ENCODE measurements at places on chromosomes 16 and 17.

GRCh38 chr16:27434141-27435051, 32.4 kb downstream of the IL21R start:
- DNase-seq = no peak

DNA sequence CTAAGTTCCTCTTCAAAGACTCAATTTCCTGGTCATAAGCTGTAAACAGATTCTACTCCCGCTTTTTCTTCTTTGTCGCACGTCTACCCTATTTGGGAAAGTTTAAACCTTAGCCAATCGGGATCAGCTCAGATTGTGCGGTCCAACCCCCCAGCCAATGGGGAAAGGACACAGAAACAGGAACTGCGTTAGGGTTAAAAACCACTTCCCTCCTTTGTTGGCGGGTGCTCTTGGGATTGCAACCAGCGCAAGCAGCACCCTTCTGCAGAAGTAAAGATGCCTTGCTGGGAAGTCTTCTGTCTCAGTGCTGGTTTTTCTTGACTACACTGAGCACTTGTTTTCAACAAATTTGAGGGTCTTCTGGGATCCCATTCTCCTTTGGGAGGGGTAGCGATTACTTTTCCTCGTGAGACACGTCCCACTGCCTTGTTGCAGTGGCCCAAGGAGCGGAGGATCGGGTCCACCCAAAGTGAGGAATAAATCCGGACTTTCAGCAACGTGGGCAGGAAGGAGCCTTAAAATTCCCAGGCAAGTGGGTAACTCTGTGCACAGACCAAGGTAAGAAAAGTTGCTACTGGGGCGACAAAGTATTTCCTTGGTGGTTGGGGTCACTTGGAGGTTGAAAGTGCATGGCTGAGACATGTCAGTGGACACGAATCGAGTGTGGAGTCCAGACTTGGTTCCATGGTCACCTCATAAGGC, 1.0 kb upstream of the YPEL3 start:
- no peak for DNase-seq

GRCh38 chr16:56369202-56369601, 56.1 kb downstream of the AMFR start:
- DNase-seq = no peak

DNA sequence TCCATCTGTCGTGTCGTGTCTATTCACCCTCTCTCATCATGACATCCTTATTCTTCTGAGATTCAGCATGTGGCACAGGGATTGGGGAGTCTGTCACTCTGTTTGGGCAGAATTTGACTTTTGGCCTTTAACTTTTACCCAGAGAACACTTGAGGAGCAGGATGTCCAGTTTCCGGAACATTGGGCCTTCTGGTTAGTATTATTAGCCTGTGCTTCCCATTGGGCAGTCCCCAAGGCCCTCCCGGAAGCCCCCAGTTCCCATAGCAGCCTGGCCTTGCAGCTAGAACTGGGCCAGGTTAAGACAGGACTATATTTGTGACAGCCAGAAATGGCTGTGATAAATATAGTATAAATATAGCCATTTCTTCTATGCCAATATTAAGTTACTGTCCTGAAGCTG, 9.6 kb downstream of the SCN4A start:
- no peak for DNase-seq

DNA sequence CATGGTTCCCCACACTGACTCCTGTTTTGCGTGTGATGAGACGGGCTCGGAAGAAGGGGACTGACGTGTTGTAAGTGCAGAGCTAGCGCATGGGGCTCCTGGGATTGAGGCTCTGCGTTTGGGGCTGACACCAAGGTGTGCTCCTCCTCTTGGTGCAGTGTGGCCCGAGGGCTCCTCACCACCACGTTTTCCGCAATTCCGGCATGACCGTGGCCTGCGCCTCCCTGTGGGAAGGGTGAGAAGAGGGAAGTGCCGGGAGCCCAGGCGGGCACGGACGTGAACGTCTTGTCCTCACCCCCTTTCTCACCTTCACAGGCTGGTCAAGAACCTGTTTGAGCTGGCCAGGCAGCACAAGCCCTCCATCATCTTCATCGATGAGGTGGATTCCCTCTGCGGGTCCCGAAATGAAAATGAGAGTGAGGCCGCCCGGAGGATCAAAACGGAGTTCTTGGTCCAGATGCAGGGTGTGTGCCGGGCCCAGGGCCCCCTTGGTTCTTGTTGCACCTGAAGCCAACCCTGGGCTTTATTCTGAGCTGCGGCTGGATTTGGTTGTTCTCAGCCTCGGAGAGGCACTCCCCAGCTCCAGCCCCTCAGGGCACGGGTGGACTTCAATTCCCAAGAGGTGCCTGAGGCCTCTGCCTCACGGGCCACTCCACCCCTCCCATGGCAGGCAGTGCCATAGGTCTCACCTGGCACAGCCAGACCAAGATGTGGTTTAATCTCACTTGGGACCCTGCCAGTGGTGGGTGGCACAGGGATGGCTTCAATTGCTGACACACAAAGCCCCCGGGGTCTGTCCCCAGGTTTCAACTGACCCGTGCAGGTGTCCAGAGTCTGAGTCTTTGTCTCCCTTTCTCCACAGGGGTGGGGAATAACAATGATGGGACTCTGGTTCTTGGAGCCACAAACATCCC, 8.9 kb downstream of the VPS4A start:
- no peak for DNase-seq

- DNase-seq = no peak
These were observed 6.5 kb downstream of the KSR1 start for GRCh38 chr17:27462714-27463113.

DNA sequence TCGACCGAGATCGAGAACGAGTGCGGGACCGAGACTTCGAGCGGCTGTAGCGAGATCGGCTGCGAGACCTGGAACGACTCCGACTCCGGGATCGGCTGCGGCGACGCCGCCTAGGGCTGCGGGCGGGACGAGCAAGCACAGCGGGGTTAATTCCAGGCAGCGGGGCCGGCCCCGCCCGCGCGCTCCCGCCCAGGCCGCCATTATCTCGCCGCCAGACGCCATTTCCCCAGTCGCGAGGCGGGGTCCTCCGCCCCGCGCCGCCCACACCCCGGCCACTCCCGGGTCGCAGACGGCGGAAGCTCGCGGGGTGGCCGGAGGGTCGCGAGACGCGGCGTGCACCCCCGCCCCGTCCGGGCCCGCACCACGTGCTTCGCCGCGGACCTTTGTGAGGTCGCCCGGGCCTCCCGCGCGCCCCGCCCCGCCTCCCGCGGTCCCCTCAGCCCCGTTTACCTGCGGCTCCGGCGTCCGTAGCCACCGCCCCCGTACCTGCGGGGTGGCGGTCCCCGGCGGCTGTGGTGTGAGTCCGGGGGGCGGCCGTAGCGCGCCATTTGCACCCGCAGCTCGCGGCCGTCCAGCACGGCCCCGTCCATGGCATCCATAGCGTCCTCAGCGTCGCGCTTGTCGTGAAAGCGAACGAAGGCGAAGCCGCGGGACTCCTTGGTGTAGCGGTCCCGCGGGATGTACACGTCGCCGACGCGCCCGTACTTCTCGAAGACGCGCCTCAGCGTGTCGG, 616 bp downstream of the SRSF2 start:
- DNase-seq = no peak

DNA sequence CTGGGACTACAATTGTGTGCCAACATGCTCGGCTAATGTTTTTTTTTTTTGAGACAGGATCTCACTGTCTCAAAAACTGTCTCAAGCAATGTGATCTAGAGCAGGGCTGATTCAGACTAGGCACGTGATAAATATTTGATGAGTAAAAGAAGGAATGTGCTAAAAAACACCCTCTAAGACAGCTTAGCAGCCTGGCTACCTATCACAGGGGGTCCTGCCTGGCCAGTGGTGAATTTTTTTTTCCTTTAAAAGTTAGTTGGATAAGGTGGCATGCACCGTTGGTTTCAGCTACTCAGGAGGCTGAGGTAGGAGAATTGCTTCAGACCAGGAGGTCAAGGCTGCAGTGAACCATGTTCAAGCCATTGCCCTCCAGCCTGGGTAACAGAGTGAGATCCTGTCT, 14.8 kb upstream of the GPATCH8 start:
- DNase-seq = no peak

- no peak for DNase-seq
These were observed 5.5 kb downstream of the ODF4 start for GRCh38 chr17:8345052-8345690.

DNA sequence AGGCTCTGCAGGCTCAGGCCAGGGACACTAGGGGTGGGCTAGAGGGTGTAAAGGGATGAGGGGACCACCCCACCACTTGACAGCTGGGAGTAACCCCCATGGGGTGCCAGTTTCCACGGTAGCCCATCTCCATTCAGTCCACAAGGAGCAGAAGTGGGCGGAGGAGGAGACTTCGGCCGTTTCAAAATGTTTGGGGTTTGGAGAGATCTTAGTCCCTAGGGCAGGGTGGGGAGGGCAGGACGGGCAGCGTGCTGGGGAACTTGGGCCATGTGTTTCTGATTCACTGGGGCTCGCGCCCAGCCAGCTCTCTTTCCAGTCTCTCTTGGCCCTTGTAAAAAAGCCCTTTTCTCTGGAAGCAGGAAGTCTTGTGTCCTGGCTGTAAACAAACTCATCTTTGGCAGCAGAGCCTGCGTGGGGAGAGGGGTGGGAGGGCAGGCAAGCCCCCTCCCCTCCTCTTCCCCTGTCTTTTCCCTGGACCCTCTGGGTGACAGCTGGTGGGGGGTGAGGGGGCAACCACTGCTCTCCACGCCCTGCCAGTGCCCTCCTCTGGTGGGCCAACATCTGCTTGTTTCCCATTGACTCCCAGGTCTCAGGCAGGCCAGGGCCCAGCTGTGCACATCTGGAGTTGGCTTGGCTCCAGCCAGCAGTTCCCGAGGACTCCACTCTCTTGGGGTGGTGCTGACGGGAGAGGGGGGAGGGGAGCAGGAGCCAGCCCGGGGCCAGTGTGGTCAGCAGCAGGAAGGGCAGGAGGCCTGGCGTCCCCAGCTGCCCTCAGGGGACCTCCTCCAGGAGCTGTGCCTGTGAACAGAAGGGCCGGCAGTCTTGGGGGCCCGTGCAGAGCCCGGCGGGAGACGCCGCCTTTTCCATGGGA, 8.1 kb downstream of the CYGB start:
- DNase-seq = peak; percentile 7

GRCh38 chr17:77479372-77480198, 338.8 kb downstream of the SEC14L1 start:
- no peak for DNase-seq

GRCh38 chr17:61422116-61422799, 22.6 kb downstream of the TBX2 start:
- DNase-seq = no peak

DNA sequence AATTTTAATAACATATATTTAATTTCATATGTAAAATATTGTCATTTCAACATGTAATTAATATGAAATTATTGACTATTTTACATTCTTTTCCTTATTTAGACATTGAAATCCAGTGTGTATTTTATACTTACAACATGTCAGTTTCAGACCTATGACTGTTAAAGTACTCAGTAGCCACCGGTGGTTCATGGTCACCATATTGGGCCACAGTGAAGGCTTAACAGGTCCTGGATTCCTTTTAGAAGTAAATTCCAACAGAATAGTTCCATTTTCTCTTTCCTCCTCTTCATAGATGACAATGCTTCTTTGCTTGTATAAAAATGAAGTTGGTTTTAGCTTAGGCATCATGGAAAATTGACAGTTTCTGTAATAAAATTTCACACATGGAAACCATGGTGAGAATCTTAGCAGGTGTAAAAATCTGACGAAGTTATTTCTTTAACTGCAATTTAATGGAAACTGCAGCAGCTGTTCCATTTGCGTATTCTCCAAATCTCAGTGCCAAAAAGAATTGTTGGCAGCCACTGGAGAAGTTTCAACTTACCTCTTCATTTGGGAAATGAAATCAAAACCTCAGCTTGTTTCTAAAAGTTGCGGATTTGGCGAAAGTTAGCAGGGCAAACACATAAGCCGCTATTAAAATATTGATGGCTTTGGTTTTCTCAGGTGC, 231.1 kb downstream of the CDH13 start:
- DNase-seq = no peak

- DNase-seq = no peak
These were observed 235.8 kb downstream of the MAP2K4 start for GRCh38 chr17:12256380-12256995.

- no peak for DNase-seq
These were observed 211.5 kb upstream of the TNRC6C start for GRCh38 chr17:77746896-77747554.

DNA sequence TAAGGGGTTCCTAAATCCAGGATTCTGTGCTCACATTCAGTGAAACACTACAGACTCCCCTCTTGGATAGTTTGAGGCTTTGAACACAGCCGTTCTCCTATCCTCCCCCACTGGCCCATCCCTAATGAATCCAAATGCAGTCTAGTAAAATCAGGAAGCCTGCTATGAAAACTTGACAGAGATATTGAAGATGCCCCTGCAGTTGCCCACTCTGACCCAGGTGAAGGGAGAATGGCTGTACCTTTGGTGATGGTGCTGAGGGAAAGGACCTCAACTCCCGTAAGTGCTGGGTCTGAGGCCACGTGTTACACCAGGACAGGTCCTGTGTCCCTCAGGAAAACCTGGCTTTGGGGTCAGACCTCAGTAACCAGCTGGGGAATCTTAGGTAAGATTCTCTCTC, 54.4 kb downstream of the SF3B3 start:
- DNase-seq = no peak

DNA sequence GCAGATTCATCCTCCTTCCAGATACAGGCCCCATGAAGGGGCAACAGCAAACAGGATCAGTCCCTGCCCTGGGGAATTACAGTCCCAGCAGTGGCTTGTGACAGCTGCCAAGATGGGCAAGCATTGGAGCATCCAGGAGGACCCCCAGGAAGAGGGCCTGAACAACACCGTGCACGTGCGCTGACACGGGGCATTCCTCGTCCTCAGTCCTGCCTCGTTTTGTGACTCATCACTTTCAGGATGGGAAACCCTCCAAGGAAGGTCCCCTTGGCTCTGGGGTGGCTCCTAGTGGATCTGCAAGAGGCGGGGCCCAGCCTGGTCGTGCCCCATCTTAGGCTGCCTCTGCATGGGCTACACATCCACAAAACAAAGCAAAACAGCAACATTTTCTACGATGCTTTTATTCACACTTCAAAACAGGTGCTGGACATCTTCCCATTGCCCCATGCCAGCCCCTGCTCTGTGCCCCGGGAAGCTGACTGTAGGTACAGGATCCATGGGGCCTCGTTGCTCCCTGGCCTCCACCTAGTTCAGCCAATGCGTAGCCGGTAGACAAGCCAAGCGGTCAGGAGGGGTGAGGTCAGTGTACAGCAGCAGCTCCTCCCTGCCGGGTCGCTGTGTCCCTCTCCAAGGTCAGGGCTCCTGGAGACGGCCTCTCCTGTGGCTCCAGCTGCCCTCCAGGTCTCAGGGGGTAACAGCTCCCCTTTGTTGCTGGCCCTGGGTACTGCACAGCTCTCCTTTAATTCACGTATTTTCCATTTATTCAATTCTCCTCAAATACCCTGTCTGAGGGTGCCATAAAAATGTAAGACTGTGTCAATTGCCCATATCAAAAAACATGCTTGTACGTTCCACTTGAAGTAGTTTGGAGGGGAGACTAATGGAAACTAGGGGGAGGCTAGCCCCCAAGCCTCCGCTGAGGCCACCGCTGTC, 32.2 kb downstream of the ACTG1 start:
- no peak for DNase-seq

DNA sequence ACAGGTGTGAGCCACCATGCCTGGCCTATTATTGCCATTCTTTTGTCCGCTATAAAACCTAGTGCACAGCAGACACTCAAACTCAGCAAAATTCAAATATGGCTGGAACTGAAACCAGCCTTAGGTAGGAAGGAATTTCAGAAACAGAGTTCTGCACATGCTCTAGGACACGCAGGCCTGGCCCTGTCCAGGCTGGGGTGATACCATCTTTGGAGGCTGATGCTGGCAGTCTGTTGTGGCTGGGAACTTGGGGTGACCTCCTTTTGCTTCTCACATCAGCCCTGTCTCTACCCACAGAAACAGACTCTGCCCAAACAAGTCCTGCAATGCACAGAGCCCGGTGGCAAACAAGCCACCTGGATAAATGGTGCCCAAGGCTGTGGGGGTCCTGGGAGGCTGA, 12.6 kb upstream of the KIFC3 start:
- no peak for DNase-seq
